ENCODE measurements at places on chromosomes 1 and 21. TPM values are rescaled to one million over a fixed set of nuclear protein-coding genes. Genes with fewer than 3 reads are reported as not detected.

DNA sequence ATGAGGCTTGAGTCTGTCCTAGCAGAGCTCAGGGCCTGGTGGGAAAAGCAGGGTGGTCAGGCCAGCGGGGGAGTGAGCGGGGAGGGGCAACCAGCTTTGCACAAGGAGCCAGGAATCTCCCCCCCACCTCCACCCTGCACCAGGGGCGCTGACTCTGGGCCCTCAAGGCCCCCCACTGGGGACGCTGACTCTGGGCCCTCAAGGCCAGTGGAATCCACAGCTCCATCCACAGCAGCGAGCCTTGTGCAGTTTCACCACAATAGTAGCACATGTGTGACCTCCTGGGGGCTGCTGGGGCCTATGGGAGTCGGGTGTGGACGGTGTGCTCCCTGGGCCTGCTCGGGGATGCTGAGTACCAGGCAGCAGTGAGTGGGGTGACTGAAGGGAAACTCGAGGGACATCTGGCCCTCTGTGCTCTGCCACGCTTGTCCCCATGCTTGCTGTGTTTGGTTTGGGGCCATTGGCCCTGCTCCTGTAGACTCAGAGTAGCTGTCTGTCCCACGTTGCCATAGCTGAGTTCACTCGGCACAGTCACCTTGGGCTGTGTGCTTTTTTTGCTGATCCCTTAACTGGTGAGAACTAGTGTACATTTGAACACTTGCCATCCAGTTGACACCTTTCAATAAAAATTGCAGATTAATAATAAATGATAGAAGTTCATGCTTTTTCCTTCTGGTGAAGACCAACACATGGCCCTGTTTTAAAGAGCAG lies 89.2 kb downstream of the ADARB1 start:
- no peak overlapping the region for H3K4me3 ChIP-seq
- no peaks in the 10 kb centered on the region for H3K27me3 ChIP-seq
- no peaks in the 10 kb centered on the region for H3K4me1 ChIP-seq
- no peak overlapping the region for H3K27ac ChIP-seq
- H3K36me3 ChIP-seq = no peaks in the 10 kb centered on the region

DNA sequence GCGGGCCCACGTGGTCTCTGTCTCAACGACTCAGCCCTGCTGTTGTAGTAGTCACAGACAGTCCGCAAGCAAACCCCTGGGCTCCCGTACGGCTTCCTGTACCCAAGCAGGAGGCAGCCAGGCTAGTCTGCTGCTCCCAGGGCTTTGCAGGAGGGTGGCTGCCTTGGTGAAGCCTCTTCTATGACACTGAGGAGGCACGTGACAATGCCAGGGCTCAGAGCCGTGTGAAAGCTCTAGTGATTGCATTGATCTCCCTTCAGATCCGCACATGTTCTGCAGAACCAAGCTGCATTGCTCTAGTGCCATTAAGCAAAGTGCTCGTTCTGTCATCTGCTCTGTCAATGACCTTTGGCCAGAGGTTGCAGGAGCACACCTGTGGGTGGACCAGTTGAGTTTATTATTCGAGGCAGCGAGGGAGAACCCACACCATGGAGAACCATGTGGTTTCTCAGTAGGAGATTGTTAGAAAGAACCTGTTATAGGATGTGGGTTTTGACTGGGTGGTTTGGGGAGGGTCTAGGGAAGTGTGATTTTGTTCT lies 18.0 kb downstream of the UMODL1 start:
- no peak overlapping the region for H3K4me3 ChIP-seq
- no peak overlapping the region for H3K27ac ChIP-seq
- H3K36me3 ChIP-seq = no peaks in the 10 kb centered on the region
- DNase-seq = no peak

- no peaks in the 10 kb centered on the region for H3K4me1 ChIP-seq
- H3K4me3 ChIP-seq = peak overlapping the region; percentile 44
- H3K27me3 ChIP-seq = no peaks in the 10 kb centered on the region
- DNase-seq = peak; percentile 57
- H3K36me3 ChIP-seq = no peaks in the 10 kb centered on the region
- H3K27ac ChIP-seq = no peak overlapping the region
These were observed 2.6 kb upstream of the CC2D1B start for GRCh38 chr1:52368383-52369172.

GRCh38 chr1:212782422-212783154 lies 9.0 kb downstream of the NSL1 start:
- H3K4me3 ChIP-seq = no peak overlapping the region
- H3K36me3 ChIP-seq = peaks cover 10% of the 10 kb centered on the region
- no peaks in the 10 kb centered on the region for H3K4me1 ChIP-seq

GRCh38 chr1:91864017-91864700 lies 21.8 kb downstream of the TGFBR3 start:
- H3K27ac ChIP-seq = no peak overlapping the region
- no peak overlapping the region for H3K4me3 ChIP-seq
- peak; percentile 43 for DNase-seq
- no peaks in the 10 kb centered on the region for H3K27me3 ChIP-seq
- no peaks in the 10 kb centered on the region for H3K36me3 ChIP-seq

DNA sequence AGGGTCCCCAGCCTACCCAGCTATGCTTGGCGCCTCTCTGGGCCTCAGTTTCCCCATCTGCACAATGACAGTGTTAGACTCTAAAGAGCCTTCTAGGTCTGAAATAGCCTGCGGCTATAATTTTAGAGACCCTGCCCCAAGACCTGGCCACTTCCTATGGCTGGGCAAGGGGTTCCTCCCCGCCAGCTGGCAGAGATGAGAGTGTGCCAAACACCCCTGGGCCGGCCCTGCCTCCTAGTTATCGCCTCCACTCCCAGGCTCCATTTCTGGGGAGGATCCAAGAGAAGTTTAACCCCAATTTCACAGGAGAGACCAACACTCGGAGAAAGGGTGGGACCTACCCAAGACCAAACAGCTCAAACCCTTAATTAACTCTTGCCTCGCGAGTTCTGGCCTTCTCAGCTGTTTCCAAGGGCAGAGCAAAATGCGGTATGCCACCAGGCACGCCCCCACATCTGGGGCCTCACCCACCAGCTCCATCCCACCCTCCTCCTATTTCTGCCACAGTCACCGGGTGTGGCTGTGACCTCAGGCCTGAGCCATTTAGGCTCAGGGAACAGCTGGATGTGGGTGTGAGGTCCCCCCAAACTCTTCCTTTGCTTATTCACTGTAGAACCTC lies 35.7 kb downstream of the TTC39A start:
- no peaks in the 10 kb centered on the region for H3K27me3 ChIP-seq
- H3K4me1 ChIP-seq = no peaks in the 10 kb centered on the region
- H3K27ac ChIP-seq = no peak overlapping the region
- no peak overlapping the region for H3K4me3 ChIP-seq

DNA sequence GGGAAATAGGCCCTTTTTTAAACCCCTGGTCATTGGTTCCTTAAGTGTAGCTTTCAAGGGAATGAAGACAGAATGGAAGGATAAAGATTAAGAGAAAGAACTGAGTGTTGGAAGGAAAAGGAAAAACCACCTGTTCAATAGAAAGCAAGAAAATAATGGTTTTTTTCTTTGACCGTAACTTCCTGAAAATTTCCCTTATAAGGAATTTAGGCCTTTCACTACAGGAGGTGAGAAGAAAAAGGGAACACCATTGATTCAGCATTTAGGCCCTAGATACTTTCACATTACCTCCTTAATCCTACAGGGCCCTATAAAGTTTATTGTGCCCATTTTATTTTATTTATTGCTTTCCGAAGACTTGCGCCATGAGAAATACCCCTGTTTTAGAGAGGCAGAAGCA lies 18.9 kb downstream of the KPNA6 start:
- H3K4me3 ChIP-seq = no peak overlapping the region
- H3K36me3 ChIP-seq = no peaks in the 10 kb centered on the region
- no peaks in the 10 kb centered on the region for H3K27me3 ChIP-seq
- no peak overlapping the region for H3K27ac ChIP-seq
- H3K4me1 ChIP-seq = no peaks in the 10 kb centered on the region

- DNase-seq = no peak
- H3K36me3 ChIP-seq = no peaks in the 10 kb centered on the region
- H3K27me3 ChIP-seq = no peaks in the 10 kb centered on the region
- H3K4me1 ChIP-seq = peaks cover 77% of the 10 kb centered on the region
- H3K4me3 ChIP-seq = no peak overlapping the region
- H3K27ac ChIP-seq = no peak overlapping the region
These were observed 49.5 kb downstream of the SSBP3 start for GRCh38 chr1:54356680-54357147.

- no peak overlapping the region for H3K27ac ChIP-seq
- no peaks in the 10 kb centered on the region for H3K27me3 ChIP-seq
- no peak overlapping the region for H3K4me3 ChIP-seq
- no peak for DNase-seq
These were observed 34.5 kb downstream of the EPS15 start for GRCh38 chr1:51484591-51484990.

GRCh38 chr1:199009447-199009846 lies 370.6 kb downstream of the PTPRC start:
- H3K36me3 ChIP-seq = no peaks in the 10 kb centered on the region
- H3K4me3 ChIP-seq = no peak overlapping the region
- no peaks in the 10 kb centered on the region for H3K27me3 ChIP-seq
- no peak overlapping the region for H3K27ac ChIP-seq

DNA sequence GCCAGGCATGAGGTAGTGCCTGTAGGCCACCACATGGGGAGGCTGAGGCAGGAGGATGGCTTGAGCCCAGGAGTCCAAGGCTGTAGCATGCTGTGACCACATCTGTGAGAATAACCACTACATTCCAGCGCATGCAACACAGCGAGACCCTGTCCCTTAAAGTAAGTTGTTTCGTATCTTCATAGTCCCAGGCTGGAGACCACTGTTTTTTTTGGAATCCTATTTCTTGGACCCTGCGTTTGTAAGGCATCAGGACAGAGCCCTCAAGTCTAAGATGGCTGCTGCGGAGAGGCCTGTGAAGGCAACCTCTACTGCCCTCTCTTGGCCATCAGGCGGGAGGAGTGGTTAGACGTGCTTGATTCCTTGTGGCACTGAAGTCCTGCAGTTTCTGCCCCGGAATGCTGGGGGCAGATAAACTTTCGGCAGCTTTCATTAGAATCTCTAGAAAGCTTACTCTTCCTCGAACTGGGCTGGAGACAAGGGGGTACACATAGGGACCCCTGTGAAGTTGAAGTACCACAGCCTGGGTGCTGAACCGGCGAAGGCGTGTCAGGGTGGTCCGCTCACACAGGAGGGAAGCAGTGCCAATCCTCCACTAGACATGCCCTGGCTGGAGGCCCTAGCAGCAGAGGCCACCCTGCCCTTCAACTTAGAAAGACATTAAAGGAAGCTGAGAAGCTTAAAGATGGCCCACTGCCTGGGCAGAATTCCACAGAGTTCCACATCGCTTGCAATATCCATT lies 36.6 kb downstream of the RABIF start:
- no peaks in the 10 kb centered on the region for H3K4me1 ChIP-seq
- H3K36me3 ChIP-seq = no peaks in the 10 kb centered on the region
- DNase-seq = peak; percentile 37
- H3K4me3 ChIP-seq = no peak overlapping the region
- no peak overlapping the region for H3K27ac ChIP-seq

DNA sequence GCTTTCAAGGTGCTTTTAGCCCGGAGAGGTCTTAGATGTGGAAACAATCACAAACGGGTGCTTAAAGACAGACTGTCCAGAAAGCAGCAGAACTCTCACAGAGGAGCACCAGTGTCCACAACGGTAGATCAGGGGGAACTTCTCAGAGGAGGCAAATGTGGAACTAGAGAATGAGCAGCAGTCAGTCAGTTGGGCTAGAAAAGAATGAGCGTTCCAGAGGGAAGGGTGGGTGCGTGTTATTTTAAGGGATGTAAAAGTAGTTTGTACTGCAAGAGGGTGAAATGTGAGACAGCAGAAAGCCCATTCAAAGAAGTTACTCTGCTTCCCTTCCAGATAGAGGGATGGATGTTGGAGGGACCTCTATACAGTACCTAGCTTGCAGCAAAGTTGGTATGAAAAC lies 30.9 kb downstream of the RGS5 start:
- H3K36me3 ChIP-seq = no peaks in the 10 kb centered on the region
- DNase-seq = no peak
- no peak overlapping the region for H3K4me3 ChIP-seq

- no peaks in the 10 kb centered on the region for H3K27me3 ChIP-seq
- H3K4me3 ChIP-seq = no peak overlapping the region
- no peaks in the 10 kb centered on the region for H3K36me3 ChIP-seq
- no peak overlapping the region for H3K27ac ChIP-seq
- no peaks in the 10 kb centered on the region for H3K4me1 ChIP-seq
- no peak for DNase-seq
These were observed 244.5 kb downstream of the GPR52 start for GRCh38 chr1:174692313-174692712.

DNA sequence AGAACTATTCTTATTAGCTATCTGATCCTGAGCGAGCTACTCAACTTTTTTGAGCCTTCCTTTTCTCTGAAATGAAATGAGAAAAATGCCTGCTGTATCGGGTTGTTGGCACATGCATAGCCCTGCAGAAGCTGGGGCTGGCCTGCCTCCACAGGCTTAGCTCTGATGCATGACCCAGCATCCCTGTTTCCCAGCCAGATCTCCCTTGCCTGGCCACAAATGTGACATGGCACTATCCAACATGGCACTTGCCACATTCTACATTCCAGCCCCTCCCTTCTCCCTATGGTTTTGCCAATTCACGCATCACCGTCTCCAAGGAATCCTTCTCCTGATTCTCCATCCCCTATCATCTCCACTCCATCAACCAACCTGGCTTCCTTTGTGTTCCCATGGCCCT lies 13.8 kb downstream of the RNU5D-1 start:
- no peaks in the 10 kb centered on the region for H3K27me3 ChIP-seq
- peaks cover 12% of the 10 kb centered on the region for H3K4me1 ChIP-seq
- no peak for DNase-seq
- no peak overlapping the region for H3K4me3 ChIP-seq
- no peaks in the 10 kb centered on the region for H3K36me3 ChIP-seq

MR1 gene
- 18.9 TPM for total RNA-seq

C8A gene
- 0.12 TPM for total RNA-seq

C1orf53 gene
- 8.2 TPM for total RNA-seq

CLCA1 gene
- 0.15 TPM for total RNA-seq

TLCD4 gene
- 12.8 TPM for total RNA-seq
